ENCODE measurements at places on chromosomes 3 and 15. TPM values are rescaled to one million over a fixed set of nuclear protein-coding genes. Genes with fewer than 3 reads are reported as not detected.

DNA sequence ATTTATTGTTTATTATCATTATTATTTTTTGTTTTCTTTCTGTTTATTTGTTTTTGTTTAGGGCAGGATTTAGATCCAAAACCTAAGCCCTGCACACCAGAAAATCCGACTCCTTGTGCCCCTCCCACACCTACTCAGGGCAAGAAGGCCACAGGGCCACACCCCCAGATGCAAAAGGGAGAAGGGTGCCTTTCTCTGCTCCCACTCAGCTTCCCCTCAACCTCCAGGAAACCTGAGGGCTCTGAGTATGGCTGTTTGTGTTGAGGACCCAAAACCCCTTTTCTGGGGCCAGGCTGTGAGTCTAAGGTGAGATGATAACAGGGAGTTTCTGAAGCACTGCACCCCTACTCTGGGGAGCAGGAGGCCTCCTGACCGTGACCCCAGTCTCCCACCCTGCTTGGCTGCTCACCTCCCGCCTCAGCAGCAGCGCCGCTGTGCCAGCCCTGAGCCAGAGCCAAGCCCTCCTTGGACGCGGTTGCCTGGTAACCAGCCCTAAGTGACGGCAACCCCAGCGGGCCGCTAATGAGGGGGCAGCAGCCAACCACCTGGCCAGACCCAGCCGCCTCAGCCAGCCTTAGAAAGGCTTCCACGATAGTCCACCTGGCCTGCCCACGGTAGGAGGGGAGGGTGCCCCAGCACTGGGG is 6.4 kb upstream of the C15orf39 start:
- DNase-seq, result peak; percentile 92

GRCh38 chr15:38549222-38549621 is 15.4 kb downstream of the RASGRP1 start:
- DNase-seq, result no peak

The WDR72 gene
- total RNA-seq, result 104 TPM

DNA sequence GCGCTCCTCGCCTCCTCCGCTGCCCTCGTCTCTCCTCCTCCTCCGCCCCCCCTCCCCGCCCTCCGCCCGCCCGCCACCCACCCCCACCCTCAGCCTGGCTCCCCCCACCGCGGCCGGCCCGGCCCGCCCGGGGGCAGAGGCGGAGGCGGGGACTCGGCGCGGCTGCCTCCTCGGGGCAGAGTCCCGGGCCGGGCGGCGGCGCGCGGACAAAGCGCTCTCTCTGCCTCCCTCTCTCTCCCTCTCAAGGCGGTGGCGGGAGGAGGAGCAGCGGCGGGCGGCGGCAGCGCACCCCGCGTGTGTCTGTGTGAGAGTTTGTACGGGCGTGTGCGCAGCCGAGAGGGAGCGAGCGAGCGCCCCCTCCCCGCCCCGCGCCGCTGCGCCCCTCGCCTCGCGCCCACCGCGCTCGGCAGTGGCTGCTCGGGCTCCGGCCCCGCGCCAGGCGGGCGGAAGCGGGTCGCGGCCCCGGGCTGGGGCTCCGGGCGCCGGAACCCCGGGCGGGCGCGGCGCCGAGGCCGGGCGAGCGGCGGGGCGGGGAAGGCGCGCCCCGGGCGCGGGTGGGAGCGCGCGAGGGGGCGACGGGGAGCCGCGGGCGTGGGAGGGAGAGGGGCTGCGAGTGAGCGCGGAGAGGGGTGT is at the start of gene IGF2BP2:
IGF2BP2 (minus strand) TSS at position 37 of the 633 bp plus-strand sequence. CDS start 82 bp downstream, outside the sequence.
- DNase-seq, result peak; percentile 83

- no peak for DNase-seq
Measured at GRCh38 chr15:71532994-71533393, 277.4 kb upstream of the NR2E3 start.

DNA sequence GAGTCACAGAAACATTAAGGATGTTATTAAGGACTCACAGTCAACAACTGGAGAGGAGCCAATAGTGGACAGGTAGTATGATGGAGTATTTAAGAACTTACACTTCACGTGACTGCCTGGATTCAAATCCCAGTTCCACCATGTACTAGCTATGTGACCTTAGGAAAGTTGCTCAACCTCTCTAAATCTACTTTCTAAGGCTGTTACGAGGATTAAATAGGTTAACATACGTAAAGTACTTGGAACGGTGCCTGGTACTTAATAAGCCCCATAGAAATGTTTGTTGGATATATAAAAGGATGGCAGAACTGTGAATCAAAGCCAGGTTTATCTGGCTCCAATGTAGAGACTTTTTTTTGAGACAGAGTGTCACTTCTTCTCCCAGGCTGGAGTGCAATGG is 24.4 kb downstream of the THRB start:
- no peak for DNase-seq

Data from thyroid gland (tissue), 4 donors.